ENCODE measurements at places on chromosomes 12 and 14. TPM values are rescaled to one million over a fixed set of nuclear protein-coding genes. Genes with fewer than 3 reads are reported as not detected.

The TXNRD1 gene
- 327 TPM for total RNA-seq

The TCL1B gene
- not detected for total RNA-seq

DNA sequence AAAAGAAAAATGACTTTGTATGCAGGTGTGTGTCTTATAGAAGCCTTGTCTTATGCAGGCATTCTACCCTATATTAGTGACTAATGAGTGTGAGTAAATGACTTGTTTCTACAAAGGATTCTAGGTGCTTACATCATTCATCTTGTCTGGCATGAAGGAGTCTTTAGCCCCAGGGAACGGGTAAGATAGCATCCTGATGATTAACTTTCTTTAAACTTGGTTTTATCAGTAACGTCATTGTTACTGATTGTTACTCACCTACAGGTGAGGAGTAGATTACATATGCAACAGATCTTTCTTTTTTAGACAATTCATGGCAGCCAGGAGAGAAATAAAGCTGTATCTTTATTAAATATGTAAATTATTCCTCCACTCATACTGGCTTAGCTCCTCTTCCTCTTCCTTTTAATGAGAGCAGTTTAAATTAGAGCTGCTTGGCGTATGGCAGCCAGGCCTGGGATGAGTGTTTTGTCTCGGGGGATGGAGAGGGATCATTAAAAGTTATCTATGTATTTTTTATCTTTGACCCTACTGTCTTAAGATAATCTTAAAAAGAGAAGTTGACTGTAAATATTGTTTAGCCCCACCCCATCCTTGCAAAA, 57.2 kb upstream of the ATP2A2 start:
- no peaks in the 10 kb centered on the region for H3K4me1 ChIP-seq
- DNase-seq: no peak
- H3K36me3 ChIP-seq: no peaks in the 10 kb centered on the region
- no peaks in the 10 kb centered on the region for H3K27me3 ChIP-seq
- no peak overlapping the region for H3K27ac ChIP-seq

- no peaks in the 10 kb centered on the region for H3K36me3 ChIP-seq
- H3K27ac ChIP-seq: no peak overlapping the region
- no peaks in the 10 kb centered on the region for H3K27me3 ChIP-seq
- no peak overlapping the region for H3K4me3 ChIP-seq
These were observed 230.0 kb upstream of the EGLN3 start for GRCh38 chr14:34180869-34181268.

DNA sequence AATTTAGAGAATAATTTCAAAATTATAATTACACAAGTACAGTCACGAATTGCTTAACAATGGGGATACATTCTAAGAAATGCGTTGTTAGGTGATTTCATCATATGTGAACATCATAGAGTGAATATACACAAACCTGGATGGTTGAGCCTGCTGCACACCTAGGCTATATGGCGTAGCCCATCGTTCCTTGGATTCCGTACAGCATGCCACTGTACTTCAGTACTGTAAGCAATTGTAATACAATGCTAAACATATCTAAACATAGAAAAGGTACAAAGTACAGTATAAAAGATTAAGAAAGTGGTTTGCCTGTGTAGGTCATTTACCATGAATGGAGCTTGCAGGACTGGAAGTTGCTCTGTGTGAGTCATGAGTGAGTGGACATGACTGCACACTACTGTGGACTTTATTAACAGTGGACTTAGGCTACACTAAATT, 286.2 kb downstream of the CACNA1C start:
- H3K27ac ChIP-seq: no peak overlapping the region
- no peak overlapping the region for H3K4me3 ChIP-seq
- peaks cover 64% of the 10 kb centered on the region for H3K4me1 ChIP-seq
- no peak for DNase-seq

The GPR137C gene
- 0.89 TPM for total RNA-seq

DNA sequence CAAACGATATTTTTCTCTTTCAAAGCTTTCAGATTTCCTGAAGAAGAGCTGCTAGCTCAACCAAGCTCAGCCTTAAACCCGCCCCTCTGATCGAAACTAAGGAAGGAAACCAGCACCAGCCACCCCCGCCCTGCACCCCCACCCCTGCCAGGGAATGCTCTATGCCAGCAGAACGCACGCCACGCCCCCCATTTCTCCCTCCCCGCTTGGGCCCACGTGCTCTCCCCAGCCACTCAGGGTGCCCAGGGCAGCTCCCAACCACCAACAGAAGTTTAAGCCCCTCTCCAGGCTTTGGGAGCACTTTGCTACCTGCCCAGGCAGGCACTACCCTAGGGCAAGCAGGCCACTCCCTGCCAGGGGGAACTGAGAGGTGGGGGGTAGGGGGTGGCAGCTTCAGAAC, 18.8 kb upstream of the KRT78 start:
- no peaks in the 10 kb centered on the region for H3K36me3 ChIP-seq
- H3K4me3 ChIP-seq: no peak overlapping the region
- H3K27ac ChIP-seq: no peak overlapping the region
- DNase-seq: no peak
- H3K27me3 ChIP-seq: no peaks in the 10 kb centered on the region

- H3K4me3 ChIP-seq: no peak overlapping the region
- H3K27me3 ChIP-seq: no peaks in the 10 kb centered on the region
- H3K4me1 ChIP-seq: no peaks in the 10 kb centered on the region
- H3K27ac ChIP-seq: no peak overlapping the region
- no peak for DNase-seq
- H3K36me3 ChIP-seq: no peaks in the 10 kb centered on the region
These were observed 48.2 kb downstream of the ATF7 start for GRCh38 chr12:53577941-53578352.

- no peaks in the 10 kb centered on the region for H3K4me1 ChIP-seq
- peaks cover 5% of the 10 kb centered on the region for H3K36me3 ChIP-seq
- DNase-seq: no peak
These were observed 24.6 kb downstream of the DICER1 start for GRCh38 chr14:95132760-95133159.

DNA sequence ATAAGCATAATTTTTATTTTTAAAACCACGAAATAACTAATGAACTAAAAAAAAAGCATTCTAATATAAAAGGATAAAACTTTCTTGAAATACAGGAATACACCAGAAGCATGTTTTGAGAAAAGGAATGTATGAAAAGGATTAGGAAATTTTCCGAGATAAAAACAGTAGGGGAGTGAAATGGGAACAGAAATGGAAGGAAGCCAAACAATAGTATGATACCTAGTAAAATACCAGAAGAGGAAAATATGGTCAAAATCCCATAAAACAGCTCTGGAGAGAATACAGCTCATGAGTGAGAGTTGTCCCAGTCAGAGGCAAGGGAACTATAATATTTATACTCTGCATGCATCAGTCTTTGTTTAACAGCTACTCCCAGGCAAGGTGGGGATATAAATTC, 1016.2 kb downstream of the SLC6A15 start:
- H3K27ac ChIP-seq: no peak overlapping the region
- no peaks in the 10 kb centered on the region for H3K36me3 ChIP-seq
- no peaks in the 10 kb centered on the region for H3K27me3 ChIP-seq
- no peaks in the 10 kb centered on the region for H3K4me1 ChIP-seq
- no peak for DNase-seq

The TEX52 gene
- not detected for total RNA-seq
